Skeletal muscle tissue (tissue), 5 donors: ENCODE measurements at places on chromosomes 11 and 22. TPM values are rescaled to one million over a fixed set of nuclear protein-coding genes. Genes with fewer than 3 reads are reported as not detected.

POLD3 gene
- 11.0 TPM for total RNA-seq

VWCE gene
- total RNA-seq = 1.0 TPM

ILK gene
- 106 TPM for total RNA-seq

SMC1B gene
- total RNA-seq = under 0.01 TPM

BEST1 gene
- total RNA-seq = 2.1 TPM
